Heart left ventricle (tissue), 16 donors: ENCODE measurements at places on chromosomes 5 and 9. TPM values are rescaled to one million over a fixed set of nuclear protein-coding genes. Genes with fewer than 3 reads are reported as not detected.
A peak's percentile ranks its signal among the peaks of the same experiment; 100 is the strongest.

The IFNA13 gene
- not detected for total RNA-seq

The MAPKAP1 gene
- 76.2 TPM for total RNA-seq

DNA sequence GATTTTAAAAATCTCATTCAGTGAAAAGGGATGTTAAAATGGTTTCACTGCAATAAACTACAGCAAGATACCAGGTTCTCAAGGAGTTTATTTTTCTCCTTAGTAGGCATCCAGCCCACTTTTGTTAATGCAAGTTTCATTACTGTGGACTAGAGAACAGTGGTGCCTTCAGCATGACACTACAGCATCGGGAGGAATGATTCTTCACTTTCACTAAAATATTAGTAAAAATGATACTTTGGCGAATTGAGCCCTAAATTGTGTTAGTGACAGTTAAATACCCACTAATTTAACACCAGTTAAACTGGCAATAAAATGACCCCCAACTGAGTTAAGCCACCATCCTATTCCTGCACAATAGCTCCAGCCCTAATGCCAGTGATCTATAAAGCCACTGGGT is 152.2 kb upstream of the MPDZ start:
- H3K27me3 ChIP-seq, result no peaks in the 10 kb centered on the region
- no peak overlapping the region for H3K4me3 ChIP-seq
- no peak for DNase-seq
- no peak overlapping the region for H3K27ac ChIP-seq

The GADD45G gene
- total RNA-seq, result 12.2 TPM

GRCh38 chr9:87137718-87138117 is 190.4 kb upstream of the GAS1 start:
- H3K4me3 ChIP-seq, result no peak overlapping the region
- DNase-seq, result no peak
- no peak overlapping the region for H3K27ac ChIP-seq
- no peaks in the 10 kb centered on the region for H3K4me1 ChIP-seq

DNA sequence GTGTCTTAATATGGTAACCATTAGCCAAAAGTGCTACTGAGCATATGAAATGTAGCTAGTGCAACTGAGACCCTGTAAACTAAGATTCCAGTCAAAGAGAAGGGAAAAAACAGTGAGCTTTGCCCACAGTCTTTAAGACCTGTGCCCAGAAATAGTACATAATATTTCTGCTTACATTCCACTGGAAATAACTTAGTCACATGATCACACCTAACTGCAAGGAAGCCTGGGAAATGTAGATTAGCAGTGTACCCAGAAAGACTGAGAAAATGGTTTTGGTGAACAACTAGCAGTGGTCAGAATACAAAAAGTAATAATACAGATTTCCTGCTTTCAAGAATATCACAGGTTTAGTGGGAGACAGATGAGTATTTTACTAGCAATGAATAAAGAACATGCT is 2.5 kb upstream of the CPLANE1 start:
- H3K36me3 ChIP-seq, result no peaks in the 10 kb centered on the region
- DNase-seq, result no peak

The GLDC gene
- not detected for total RNA-seq

DNA sequence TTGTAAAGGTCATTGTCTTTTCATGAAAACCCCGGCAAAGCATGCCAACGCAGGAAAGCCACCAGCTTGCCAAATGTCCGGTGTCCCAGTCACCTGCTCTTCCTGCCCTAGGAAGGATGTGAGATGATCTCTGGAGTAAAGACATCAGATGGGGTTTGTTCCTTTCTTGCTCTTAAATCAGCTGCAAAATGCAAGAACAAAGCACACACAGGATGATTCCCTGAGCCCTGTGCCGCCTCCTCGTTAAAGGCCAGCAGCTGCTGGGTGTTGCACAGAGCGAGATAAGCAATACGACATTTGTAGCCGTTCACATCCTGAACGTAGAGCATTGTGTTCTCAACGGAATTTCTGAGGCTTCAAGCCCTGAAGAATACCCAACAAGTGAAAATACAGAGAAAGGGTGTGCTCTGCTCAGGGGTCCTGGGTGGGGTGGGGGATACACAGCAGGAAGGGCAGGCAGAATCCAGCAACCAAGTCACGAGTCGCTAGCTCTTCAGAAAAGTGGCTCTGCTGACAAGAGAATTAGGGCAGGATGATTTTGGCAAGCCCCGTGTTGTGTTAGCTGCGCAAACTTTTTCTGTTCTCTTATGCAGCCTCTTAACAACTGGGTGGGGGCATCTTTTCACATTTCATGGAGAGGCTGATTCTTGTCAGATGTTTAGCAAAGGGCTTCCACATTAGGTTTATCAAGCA is 229.2 kb upstream of the MAP3K1 start:
- H3K36me3 ChIP-seq, result no peaks in the 10 kb centered on the region
- H3K27ac ChIP-seq, result peak overlapping the region; percentile 80
- H3K4me1 ChIP-seq, result peaks cover 40% of the 10 kb centered on the region
- no peak overlapping the region for H3K4me3 ChIP-seq
- DNase-seq, result peak; percentile 58

The CFAP157 gene
- total RNA-seq, result 0.87 TPM

DNA sequence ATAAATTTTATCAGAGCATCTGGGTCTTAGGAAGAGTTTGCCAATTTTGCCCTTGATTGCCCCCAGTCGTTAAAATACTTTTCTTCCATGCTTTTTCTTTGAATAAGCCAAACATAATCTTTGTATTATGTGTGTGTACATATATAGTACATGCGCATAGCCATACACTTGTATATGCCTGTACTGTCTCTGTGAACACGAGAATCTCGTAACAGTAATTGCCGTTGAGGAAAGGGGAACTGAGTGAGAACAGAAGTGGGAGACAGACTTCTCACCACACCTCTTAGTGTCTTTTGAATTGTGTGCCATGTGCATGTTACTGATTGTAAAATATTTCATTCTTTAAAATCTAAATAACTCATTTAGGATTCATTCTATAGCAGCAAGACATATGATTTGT is 79.6 kb upstream of the GRHPR start:
- H3K4me3 ChIP-seq, result no peak overlapping the region
- H3K4me1 ChIP-seq, result no peaks in the 10 kb centered on the region
- DNase-seq, result no peak
- H3K36me3 ChIP-seq, result no peaks in the 10 kb centered on the region
- H3K27me3 ChIP-seq, result no peaks in the 10 kb centered on the region

DNA sequence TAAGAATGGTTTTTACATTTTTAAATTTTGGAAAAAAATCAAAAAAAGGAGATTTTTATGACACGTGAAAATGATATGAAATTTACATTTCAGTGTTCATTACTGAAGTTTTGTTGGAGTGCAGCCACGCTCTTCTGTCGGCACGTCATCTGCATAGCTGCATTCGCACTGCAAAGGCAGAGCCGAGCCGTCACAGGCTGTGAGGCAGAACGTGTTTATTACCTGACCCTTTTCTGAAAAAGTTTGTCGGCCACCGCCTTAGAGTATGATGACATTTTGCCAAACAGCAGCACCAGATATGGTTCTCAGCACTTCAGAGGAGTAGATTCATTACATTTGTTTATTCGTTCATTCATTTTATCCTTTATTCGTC is 24.1 kb downstream of the HRH2 start:
- H3K36me3 ChIP-seq, result no peaks in the 10 kb centered on the region
- H3K27ac ChIP-seq, result peak overlapping the region; percentile 83
- H3K4me3 ChIP-seq, result no peak overlapping the region
- H3K4me1 ChIP-seq, result peaks cover 35% of the 10 kb centered on the region

- peaks cover 30% of the 10 kb centered on the region for H3K4me1 ChIP-seq
- peak within 1 kb of the TSS; percentile 96 for H3K27ac ChIP-seq
- no peaks in the 10 kb centered on the region for H3K27me3 ChIP-seq
- H3K4me3 ChIP-seq, result peak within 1 kb of the TSS; percentile 87
- peak; percentile 90 for DNase-seq
Observed at GRCh38 chr9:137550231-137550621, at the start of gene PNPLA7. TSS of gene PNPLA7 (minus strand) at chr9:137550402. CDS start at chr9:137550197, 205 bp downstream.

The IFNB1 gene
- not detected for total RNA-seq

DNA sequence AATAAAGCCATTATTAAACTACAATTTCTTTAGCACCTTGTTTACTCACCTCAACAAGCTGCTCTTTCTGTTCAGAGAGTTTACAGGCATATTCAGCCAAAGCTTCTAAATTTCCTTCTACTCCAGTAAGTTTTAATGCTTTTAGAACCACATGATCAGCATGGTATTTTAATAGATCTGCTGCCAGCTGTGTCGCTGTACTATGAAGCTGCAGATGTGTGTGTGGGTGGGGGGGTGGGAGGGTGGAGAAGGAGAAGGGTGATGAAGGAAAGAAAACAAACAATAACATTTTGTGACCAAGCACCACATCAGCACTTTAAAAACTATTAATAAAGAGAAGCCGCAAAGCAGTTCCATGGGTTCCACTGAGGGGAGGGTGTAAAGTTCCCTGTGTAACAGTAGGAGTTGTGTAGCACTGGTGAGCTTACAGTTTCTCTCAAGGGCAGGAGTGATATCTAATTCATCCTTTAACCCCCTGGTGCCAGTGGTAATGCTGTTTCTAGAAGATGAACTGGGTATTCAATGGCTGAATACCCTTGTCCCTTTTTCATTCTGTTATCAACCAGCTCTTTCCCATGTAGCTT is 38.5 kb downstream of the ABITRAM start:
- no peak for DNase-seq
- H3K4me3 ChIP-seq, result no peak overlapping the region
- peak overlapping the region; percentile 76 for H3K27ac ChIP-seq
- H3K27me3 ChIP-seq, result no peaks in the 10 kb centered on the region

DNA sequence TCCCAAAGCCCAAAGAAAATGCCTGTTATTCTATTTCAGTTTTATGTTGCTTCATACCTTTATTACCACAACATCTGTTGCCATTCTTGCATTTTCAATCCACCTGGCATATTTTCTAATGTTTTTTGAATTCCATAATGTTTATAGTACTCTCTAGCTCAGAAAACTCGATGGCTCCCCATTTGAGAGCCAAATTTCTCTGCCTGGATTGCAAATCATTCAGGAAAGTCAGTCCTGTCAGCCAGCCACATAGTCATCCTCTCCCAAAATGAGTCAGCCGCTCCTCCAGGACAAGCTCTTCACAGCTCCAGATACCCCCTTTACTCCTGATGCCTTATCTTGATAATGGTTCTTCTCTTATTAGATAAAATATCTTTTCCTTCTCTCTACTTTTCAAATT is 78.2 kb upstream of the ADCY2 start:
- H3K4me1 ChIP-seq, result no peaks in the 10 kb centered on the region
- no peak for DNase-seq
- H3K27me3 ChIP-seq, result no peaks in the 10 kb centered on the region
- H3K27ac ChIP-seq, result no peak overlapping the region
- H3K4me3 ChIP-seq, result no peak overlapping the region
- H3K36me3 ChIP-seq, result no peaks in the 10 kb centered on the region

The PLPPR1 gene
- not detected for total RNA-seq

- no peaks in the 10 kb centered on the region for H3K27me3 ChIP-seq
- DNase-seq, result no peak
- no peaks in the 10 kb centered on the region for H3K4me1 ChIP-seq
- no peak overlapping the region for H3K27ac ChIP-seq
Observed at GRCh38 chr9:37336150-37336549, 86.3 kb upstream of the GRHPR start.

GRCh38 chr5:109619021-109619460 is 70.7 kb upstream of the MAN2A1 start:
- no peaks in the 10 kb centered on the region for H3K36me3 ChIP-seq
- DNase-seq, result no peak
- H3K27ac ChIP-seq, result no peak overlapping the region
- no peaks in the 10 kb centered on the region for H3K4me1 ChIP-seq
- no peak overlapping the region for H3K4me3 ChIP-seq

DNA sequence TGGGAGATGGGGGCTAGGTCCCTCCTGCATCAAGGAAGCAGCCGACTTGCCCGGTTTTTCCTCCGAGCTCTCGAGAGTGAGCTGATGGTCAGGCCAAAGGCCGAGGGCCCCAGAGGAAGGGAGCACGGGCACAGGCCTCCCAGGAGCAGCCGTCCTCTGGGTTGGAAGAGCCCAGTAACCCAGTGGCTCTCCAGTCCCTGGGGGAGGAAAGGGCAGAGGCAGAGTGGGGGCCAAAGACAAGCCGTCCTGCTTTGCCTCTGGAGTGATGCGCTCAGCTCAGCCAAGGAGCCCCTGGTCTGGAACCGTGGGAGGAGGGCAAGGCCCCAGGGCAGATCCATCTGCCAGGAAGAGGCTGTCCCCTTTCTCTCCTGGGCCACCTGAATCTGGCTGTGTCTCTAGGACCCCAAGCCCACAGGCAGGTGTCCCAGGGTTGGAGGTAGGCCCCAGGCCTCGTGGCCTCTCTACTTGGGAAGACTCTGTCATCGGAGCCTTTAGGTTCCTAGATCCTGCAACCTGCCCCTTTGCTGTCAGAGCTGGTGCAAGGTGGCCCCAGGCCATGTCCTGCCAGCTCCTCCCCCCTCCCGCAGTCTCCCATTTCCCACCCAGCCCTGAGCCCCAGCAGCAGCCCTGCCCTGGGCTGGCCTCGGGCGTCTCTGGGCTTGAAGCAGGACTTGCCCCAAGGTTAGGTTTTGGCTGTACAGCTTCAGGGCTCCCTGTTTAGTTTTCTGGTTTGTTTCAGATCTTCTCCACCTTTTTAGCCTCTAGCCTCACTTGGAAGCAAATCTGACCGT is 224.1 kb downstream of the CACNA1B start:
- no peak overlapping the region for H3K4me3 ChIP-seq
- H3K27ac ChIP-seq, result no peak overlapping the region
- no peaks in the 10 kb centered on the region for H3K4me1 ChIP-seq
- no peaks in the 10 kb centered on the region for H3K27me3 ChIP-seq
- DNase-seq, result no peak

DNA sequence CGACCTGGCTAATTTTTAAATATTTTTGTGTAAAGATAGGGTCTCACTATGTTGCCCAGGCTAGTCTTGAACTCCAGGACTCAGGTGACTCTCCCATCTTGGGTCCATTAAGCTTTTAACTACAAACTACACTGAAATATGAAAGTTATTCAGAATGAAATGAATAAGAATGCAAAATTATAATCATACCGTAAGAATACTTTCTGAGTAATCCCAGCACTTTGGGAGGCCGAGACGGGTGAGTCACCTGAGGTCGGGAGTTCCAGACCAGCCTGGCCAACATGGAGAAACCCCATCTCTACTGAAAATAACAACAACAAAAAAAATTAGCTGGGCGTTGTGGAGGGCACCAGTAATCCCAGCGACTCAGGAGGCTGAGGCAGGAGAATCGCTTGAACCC is 1.1 kb upstream of the ORM1 start:
- H3K27ac ChIP-seq, result no peak overlapping the region
- DNase-seq, result no peak
- H3K36me3 ChIP-seq, result no peaks in the 10 kb centered on the region
- H3K4me1 ChIP-seq, result no peaks in the 10 kb centered on the region
- peaks cover 7% of the 10 kb centered on the region for H3K27me3 ChIP-seq
- no peak overlapping the region for H3K4me3 ChIP-seq

The TSSK1B gene
- not detected for total RNA-seq

GRCh38 chr9:110659891-110660541 is 8.6 kb upstream of the MUSK start:
- no peak for DNase-seq
- H3K36me3 ChIP-seq, result no peaks in the 10 kb centered on the region
- H3K4me1 ChIP-seq, result no peaks in the 10 kb centered on the region

GRCh38 chr5:17121776-17122175 is 95.7 kb upstream of the BASP1 start:
- no peak for DNase-seq
- H3K27me3 ChIP-seq, result no peaks in the 10 kb centered on the region
- peaks cover 9% of the 10 kb centered on the region for H3K4me1 ChIP-seq
- no peak overlapping the region for H3K4me3 ChIP-seq
- no peaks in the 10 kb centered on the region for H3K36me3 ChIP-seq
